ENCODE measurements at places on chromosomes 7 and 10.

- no peak for DNase-seq
Measured at GRCh38 chr7:130822642-130823041, 88.6 kb upstream of the KLF14 start.

GRCh38 chr10:89426230-89426868, 12.0 kb downstream of the IFIT5 start:
- no peak for DNase-seq

DNA sequence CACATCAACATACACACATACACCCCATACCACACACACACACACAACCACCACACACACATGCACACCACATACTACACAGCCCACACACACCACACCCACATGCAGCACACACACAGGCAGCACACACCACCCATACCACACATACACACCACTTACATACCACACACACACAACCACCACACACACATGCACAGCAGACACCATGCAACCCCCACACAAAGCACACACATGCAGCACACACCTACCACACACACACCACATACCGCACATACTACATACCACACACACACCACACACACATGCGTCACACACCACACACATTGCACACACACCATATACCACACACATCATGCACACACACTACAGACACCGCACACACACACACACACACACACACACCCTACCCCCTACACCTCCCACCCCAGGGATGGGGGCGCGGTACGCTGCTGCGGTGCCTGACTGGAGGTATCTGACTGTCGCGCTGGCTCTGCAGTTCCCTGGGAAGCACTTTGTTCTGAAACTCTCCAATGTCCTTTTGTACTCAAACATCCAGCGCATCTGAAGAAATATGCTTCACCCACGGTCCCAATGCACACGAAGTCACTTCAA, 5.4 kb upstream of the TRPV6 start:
- no peak for DNase-seq

DNA sequence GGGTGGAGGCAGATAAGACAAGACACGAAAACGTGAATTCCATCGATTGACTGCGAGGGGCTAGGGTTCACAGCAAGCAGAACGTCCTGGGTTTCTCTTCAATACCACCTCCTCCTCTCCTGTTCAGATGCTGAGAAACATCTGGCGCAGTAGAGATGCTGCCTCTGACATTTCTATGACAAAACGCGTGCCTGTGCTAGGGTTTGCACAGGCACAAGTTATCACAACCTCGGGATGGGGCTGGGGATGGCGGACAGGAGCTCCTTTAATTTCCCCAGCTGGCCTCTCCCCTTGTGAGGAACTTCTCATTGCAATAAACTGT, 99.8 kb upstream of the SVIL start:
- no peak for DNase-seq

GRCh38 chr7:134946260-134946659, 40.0 kb upstream of the AGBL3 start:
- no peak for DNase-seq

DNA sequence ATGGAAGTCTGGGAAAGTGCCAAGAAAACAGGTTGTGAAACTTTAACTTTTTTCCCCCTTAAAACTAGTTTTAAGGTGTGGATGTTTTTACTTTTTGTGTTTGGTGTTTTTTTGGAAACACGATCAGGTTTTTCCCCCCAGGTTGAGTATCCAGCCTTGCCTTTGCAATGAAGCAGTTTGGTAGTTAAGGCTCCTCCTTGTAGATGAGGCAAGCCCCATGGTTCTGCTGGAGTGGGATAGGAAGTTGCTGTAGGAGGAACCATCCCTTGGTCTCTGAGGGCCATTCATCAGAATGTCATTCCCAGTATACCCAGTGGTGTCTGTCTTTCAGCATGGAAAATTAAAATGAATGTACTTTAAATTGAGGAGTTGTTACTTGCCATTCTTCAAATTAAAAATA, 2.7 kb downstream of the CUL1 start:
- no peak for DNase-seq

DNA sequence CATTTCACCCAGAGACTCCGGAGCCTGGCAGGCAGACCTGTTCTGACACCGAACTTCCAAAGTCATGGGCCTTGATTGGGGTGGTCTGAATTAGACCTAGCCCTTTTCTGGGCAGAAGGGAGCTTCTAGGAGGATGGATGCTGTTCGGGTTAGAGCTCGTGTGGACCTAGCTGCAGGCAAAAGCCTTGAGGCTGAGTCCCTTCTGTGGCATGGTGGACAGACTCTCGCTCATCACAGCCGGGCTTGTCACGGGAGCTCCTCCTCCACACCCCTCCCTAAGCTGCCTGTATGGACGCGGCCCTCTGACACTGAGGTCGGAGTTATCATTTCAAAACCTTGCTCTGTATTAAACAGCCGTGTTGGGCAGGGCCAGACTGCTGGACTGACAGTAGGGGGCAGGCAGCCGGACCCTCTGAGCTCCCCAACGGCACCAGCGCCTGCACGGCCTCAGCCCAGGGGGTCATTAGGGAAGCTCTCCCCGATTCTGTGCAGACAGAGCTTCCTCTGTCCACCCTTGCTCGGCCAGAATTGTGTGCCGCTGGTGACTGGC, 2.2 kb downstream of the IRF5 start:
- no peak for DNase-seq

GRCh38 chr10:24518981-24519597, 204.6 kb downstream of the ARHGAP21 start:
- no peak for DNase-seq

- no peak for DNase-seq
Measured at GRCh38 chr10:26689399-26689798, 8.1 kb upstream of the PDSS1 start.

GRCh38 chr7:99955247-99955646, 20.6 kb downstream of the AZGP1 start:
- DNase-seq = no peak

DNA sequence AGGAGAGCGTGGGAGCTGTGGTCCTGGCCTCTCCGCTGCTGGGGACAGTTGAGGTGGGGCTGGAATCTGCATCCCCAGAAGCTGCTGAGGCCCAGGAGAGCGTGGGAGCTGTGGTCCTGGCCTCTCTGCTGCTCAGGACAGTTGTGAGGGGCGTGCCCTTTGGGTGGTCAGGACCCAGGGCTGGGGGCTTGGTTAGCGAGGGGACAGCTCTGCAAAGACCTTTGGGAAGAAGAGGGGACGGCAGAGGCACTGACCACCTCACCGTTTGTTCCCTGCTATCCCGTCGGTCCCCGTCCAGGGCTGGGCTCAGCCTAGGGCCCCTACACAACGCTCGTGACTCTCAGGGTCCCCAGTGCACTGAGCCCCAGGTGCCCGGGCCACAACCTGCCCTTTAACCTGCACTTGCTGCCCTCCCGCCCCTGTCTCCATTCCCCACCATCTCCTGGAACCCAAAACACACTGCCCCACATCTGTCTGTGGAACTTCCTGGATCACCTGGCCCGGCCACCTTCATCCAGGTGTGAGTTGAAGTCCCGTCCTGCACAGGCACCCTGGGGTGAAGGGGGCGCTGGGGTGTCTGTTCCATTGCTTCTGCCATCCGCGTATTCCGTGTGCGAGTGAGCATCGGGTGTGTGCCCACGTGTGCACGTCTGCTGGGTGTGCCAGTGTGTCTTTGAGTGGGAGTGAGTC, 14.1 kb downstream of the FOXL3 start:
- no peak for DNase-seq

- DNase-seq = no peak
Measured at GRCh38 chr10:104309980-104310978, 28.0 kb downstream of the ITPRIP start.

GRCh38 chr7:126978865-126979264, 273.9 kb downstream of the GRM8 start:
- DNase-seq = no peak

DNA sequence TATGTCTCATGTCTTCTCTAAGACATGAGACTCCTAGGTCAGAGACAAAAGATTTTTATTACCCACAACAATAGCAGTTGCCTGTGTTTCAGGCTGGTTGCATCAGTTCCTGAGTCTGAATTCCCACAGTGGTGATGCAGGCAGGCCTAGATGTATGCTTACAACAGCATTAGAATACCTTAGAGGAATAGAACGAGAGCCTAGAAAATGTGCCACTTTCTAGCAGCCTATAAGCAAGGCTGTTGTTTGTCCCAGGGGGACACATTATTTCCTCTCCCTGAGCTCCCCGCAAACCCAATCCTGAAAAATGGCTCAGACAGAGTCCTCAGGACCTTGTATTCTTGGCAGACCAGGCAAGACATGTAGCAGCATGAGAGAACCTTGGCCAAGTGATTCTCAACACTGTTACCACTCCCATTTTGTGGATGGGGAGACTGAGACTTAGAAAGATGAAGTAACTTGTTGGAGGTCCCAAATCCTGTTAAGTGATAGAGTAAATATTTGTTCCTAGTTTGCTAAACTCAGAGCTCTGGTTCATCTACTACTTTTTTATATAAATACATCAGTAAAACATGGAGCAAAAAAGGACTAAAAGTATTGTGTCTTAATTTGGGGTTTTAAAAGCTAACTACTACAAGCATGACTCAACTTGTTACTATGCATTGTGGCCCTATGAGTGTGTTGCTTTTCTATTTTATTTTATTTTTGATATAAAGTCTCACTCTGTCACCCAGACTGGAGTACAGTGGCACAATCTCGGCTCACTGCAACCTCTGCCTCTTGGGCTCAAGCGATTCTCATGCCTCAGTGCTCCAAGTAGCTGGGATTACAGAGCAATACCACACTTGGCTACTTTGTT, 14.2 kb downstream of the VTI1A start:
- no peak for DNase-seq

GRCh38 chr7:134954197-134955082, 31.9 kb upstream of the AGBL3 start:
- DNase-seq = no peak

DNA sequence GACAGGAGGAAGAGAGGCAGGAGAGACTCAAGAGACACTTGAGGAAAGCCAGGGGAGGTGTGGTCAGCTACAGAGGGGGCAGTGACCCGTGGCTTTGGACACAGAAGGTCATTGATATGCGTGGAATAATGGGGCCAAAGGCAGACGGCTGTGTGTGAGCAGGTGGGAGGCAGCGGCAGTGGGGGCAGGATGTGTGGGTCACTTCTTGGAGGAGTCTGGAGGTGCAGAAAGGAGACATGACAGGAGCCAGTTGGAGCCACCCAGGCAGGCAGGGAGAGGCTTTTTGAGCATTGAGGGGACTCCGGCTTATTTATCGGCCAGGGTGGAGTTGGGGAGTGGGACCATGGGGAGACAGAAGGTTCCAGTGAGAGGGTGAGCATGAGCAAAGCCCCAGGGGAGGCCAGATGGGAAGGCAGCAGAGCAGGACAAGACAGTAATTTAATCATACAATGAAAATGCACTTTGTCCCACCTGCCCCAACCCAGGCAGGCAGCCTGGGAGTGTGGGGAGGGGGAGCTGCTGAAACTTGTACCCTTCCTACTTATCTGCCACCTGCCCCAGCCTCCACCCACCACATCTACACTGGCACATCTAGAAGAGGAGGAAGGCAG, 5.0 kb downstream of the LDB3 start:
- no peak for DNase-seq

GRCh38 chr10:122709971-122710370, 10.3 kb upstream of the C10orf120 start:
- DNase-seq = no peak

DNA sequence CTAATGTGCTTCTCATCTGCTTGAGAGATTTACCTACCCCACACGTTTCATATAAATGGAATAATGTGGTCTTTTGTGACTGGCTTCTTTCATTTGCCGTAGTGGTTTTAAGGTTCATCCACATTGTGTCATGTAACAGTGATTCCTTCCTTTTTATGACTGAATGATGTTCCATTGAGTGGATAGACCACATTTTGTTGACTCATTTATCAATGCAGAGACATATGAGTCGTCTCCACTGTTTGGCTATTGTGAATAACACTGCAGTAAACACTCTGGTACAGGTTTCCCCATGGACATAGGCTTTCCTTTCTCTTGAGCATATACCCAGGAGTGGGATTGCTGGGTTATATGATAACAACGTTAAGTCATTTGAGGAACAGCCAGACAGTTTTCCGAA, 2.0 kb upstream of the AOC1 start:
- no peak for DNase-seq

GRCh38 chr10:126511917-126512479, 123.7 kb upstream of the ADAM12 start:
- DNase-seq = no peak

DNA sequence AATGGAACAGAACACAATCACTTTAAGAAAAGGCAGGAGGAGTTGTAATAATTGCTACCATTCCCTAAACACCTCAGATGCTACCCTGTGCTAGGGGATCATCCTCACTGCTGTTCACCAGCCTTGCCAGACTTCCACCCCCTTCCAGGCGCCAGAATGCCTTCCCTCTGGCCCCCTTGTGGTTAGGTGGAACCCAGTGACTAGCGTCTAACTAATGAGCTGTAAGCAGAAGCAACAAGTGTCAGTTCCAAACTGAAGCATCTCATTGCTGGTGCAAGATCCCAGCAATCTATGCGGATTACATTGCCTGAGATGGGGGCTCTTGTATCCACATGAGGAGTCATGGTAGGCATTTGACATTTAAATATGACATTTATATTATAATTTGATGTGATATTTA, 86.6 kb downstream of the FRMD4A start:
- DNase-seq = no peak

DNA sequence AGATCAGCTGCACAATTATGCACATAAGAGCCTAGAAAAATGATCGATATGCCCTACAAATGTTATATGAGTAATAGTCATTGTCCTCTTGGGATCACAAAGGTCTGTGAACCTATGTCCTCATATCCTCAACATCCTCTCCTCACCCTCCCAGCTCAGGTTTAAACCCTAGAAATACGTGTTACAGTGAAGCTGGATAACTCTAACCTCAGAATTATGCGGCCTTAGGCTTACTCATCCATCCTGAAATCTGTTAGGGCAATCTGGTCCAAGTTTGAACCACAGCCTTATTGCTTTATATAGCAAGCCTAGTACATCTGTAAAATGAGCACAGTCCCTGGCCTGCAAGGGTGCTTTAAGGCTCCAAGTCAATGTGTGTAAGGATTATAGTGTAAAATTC, 84.2 kb upstream of the FRMD4A start:
- no peak for DNase-seq

DNA sequence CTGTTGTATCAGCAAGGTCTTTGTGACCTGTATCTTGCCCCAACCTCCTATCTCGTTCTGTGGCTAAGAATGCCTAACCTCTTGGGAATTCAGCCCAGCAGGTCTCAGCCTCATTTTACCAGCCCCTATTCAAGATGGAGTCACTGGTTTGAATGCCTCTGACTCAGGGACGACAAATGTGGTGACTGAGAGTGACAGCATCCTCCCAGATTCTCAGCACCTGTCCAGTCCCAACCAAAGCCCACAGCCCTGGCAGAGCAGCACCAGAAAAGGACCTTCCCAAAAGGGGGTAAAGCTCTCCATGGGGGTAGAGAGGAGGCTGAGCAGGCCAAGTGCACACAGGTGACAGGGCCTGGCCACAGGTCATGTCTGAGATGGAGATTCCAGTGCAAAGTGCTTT, 35.4 kb upstream of the GPAM start:
- no peak for DNase-seq

GRCh38 chr10:98078774-98079173, 48.4 kb upstream of the CRTAC1 start:
- DNase-seq = no peak
